ENCODE measurements at places on chromosomes 2 and 18. TPM values are rescaled to one million over a fixed set of nuclear protein-coding genes. Genes with fewer than 3 reads are reported as not detected.

- DNase-seq = no peak
- H3K4me1 ChIP-seq = peaks cover 5% of the 10 kb centered on the region
- no peak overlapping the region for H3K4me3 ChIP-seq
- H3K36me3 ChIP-seq = no peaks in the 10 kb centered on the region
- no peak overlapping the region for H3K27ac ChIP-seq
Observed at GRCh38 chr2:10231551-10232085, 71.1 kb upstream of the HPCAL1 start.

- no peaks in the 10 kb centered on the region for H3K4me1 ChIP-seq
- H3K36me3 ChIP-seq = no peaks in the 10 kb centered on the region
Observed at GRCh38 chr2:57444752-57445430, 601.7 kb upstream of the VRK2 start.

GRCh38 chr2:10658914-10659257, 30.9 kb downstream of the NOL10 start:
- H3K27me3 ChIP-seq = no peaks in the 10 kb centered on the region
- H3K4me1 ChIP-seq = peaks cover 29% of the 10 kb centered on the region
- peaks cover 14% of the 10 kb centered on the region for H3K36me3 ChIP-seq
- peak; percentile 48 for DNase-seq
- H3K27ac ChIP-seq = peak overlapping the region; percentile 57

GRCh38 chr2:74206180-74206688, 7.8 kb downstream of the MTHFD2 start:
- H3K4me1 ChIP-seq = no peaks in the 10 kb centered on the region
- peak; percentile 34 for DNase-seq
- no peak overlapping the region for H3K27ac ChIP-seq
- H3K27me3 ChIP-seq = no peaks in the 10 kb centered on the region
- H3K36me3 ChIP-seq = peaks cover 29% of the 10 kb centered on the region

PTPRN gene
- total RNA-seq = 88.2 TPM

IKZF2 gene
- 15.5 TPM for total RNA-seq

DNA sequence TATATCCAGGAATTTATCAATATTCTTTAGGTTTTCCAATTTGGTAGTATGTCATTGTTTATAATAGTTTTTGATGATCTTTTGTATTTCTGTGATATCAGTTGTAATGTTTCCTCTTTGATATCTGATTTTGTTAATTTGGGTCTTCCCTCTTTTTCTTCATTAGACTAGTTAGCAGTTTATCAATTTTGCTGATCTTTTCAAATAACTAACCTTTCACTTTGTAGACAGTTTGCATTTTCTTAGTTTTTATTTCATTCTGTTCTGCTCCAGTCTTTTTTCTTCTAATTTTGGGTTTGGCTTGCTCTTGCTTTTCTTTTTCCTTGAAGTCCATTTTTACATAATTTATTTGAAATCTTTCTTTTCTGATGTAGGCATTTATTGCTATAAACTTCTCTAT, 824.4 kb downstream of the LRP1B start:
- DNase-seq = no peak
- no peak overlapping the region for H3K4me3 ChIP-seq
- H3K27ac ChIP-seq = no peak overlapping the region
- no peaks in the 10 kb centered on the region for H3K4me1 ChIP-seq
- H3K36me3 ChIP-seq = no peaks in the 10 kb centered on the region
- H3K27me3 ChIP-seq = no peaks in the 10 kb centered on the region

DNA sequence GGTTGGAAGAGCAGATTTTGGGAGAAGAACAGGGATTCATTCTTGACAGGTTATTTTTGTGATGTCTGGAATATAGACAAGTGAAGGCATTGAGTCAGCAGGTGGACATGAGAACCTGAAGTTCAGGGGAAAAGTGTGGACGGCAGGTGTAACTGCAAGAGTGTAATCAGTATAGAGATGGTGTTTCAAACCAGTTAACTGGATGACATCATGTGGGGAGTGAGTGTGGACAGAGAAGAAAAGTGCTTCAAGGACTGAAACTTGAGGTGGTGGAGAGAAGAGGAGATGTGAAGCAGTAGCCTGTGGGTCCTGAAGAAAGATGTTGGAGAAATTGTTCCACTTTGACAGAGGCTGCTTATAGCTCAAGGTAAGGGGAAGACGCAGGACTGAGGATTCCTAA, 7.1 kb downstream of the IL1RL1 start:
- peaks cover 8% of the 10 kb centered on the region for H3K4me1 ChIP-seq
- no peaks in the 10 kb centered on the region for H3K27me3 ChIP-seq
- no peak overlapping the region for H3K27ac ChIP-seq
- no peaks in the 10 kb centered on the region for H3K36me3 ChIP-seq
- DNase-seq = no peak

CNDP1 gene
- 0.31 TPM for total RNA-seq

DNA sequence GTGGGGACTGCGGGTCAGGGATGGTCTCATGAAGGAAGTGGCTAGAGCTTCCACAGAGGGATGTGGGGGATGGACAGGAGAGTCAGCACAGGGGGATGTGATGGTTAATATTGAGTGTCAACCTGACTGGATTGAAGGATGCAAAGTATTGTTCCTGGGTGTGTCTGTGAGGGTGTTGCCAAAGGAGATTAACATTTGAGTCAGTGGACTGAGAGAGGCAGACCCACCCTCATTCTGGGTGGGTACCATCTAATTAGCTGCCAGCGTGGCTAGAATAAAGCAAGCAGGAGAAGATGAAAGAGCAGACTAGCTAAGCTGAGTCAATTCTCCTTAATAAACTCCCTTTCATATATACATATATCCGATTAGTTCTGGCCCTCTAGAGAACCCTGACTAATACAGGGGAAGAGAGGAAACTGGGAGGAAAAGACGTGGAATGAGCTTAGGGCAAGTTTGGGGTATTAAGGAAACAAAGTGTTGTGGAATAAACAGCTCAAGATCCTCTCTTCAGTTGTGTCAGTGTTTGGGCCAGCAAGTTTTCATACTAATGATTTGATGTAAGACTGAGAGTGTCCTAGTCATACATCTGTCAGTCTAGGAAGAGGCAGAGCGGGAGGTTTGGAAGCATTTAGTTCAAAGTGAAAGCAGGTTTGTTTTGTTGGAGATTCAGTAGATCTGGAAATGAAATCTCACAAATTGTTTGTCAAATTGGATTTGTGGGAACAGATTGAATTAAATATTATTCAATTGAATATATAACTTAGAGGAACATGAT, 135.2 kb upstream of the NT5C1B start:
- no peaks in the 10 kb centered on the region for H3K27me3 ChIP-seq
- H3K27ac ChIP-seq = no peak overlapping the region
- no peak for DNase-seq
- no peak overlapping the region for H3K4me3 ChIP-seq

CFC1 gene
- total RNA-seq = not detected

GRCh38 chr2:168669151-168669550, 133.3 kb upstream of the NOSTRIN start:
- no peaks in the 10 kb centered on the region for H3K36me3 ChIP-seq
- H3K27ac ChIP-seq = no peak overlapping the region
- H3K4me1 ChIP-seq = no peaks in the 10 kb centered on the region
- no peak for DNase-seq
- H3K4me3 ChIP-seq = no peak overlapping the region

PFN4 gene
- total RNA-seq = 0.64 TPM

GRCh38 chr2:3169106-3169870, 208.3 kb downstream of the EIPR1 start:
- no peaks in the 10 kb centered on the region for H3K36me3 ChIP-seq
- H3K4me1 ChIP-seq = peaks cover 12% of the 10 kb centered on the region
- no peak overlapping the region for H3K4me3 ChIP-seq
- no peaks in the 10 kb centered on the region for H3K27me3 ChIP-seq

IL36B gene
- not detected for total RNA-seq

FAP gene
- total RNA-seq = 1.3 TPM

DNA sequence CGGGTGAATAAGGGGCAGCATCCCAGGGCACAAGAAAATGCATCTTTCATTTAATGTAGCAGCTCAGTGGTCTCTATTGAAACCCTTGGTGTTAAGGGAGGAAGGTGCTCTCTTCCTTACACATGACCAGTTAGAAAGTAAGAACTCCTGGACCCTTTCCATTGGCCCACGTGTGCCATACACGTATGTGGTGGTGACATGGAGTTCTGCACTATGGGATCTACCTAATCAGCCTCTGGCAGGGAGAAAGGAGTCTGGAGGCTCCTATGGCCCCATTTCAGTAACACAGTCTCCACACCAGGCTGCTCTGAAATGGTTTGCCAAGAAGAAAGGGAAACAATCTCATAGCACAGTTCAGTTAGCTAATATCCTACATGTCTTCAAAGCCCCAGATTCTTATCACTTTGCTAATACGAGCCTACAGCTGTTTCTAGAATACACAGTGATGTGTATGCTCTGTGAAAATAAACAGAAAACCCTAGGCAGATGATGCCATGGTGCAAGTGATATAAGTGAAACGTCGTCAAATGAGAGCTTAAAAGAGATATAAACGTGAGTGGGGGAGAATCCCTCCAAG, 7.0 kb downstream of the EFEMP1 start:
- peak; percentile 55 for DNase-seq
- H3K27me3 ChIP-seq = no peaks in the 10 kb centered on the region
- H3K4me3 ChIP-seq = no peak overlapping the region
- H3K36me3 ChIP-seq = peaks cover 8% of the 10 kb centered on the region
- no peak overlapping the region for H3K27ac ChIP-seq

DNA sequence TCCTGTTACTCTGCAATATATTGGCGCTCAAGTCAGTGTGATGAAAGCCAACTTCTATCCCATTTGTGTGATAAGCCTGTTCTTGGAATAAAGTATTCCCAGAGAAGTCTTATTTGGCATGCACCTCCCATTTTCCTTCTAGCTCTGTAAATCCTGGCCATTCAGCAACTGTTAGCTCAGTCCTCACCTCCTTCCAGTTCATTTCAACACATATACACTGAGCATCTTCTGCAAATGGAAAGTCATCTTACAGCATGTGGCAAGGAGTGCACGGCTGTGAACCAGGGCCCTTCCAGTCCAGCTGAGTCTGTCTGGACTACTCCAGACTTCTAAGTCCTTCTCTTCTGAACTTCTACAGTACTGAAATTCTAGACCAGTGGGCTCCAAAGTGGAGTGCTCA, 53.1 kb downstream of the SPATS2L start:
- DNase-seq = no peak
- H3K27ac ChIP-seq = no peak overlapping the region
- peaks cover 8% of the 10 kb centered on the region for H3K4me1 ChIP-seq
- no peaks in the 10 kb centered on the region for H3K36me3 ChIP-seq
- no peak overlapping the region for H3K4me3 ChIP-seq

DNA sequence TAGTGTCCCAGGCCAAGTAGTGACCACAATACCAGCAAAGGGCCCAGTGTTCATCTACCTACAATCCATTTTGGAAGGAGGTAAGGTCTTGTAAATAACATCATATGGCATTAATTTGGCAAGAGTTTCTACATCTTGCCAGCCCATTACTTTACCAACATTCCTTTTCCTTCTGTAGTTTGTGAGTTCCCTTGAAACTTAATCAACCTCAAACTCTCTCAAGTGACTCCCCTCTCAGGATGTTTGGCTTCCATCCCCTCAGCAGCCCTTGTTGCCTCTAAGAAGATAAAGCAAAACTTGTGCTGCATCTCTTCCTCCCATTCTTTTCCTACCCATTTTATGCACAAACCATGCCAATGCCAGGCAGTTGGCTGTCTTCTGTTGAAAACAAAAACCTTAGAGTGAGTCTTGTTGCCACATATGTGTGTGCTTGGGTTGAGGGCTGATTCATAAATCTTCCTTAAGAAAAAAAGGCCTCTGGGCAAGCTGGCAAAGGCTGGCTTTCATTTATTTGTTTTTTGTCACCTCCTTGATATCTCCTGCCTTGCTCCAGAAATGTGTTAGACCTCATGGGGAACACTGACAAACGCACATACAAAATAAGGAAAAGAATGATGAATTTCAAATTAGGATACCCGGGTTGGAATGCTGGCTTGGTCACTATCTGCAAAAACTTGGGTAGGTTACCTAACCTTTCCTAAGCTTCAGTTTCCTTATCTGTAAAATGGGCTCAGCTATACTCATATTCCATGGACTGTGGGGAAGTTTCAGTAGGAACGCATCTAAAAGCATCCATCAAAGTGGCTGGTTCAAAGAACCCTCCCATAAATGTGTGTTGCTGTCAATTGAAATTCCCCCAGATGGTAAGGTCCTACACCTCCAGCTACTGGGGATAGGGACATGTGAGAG, 29.4 kb upstream of the ST3GAL5 start:
- H3K27ac ChIP-seq = no peak overlapping the region
- no peaks in the 10 kb centered on the region for H3K36me3 ChIP-seq
- no peaks in the 10 kb centered on the region for H3K27me3 ChIP-seq

RNF125 gene
- 1.9 TPM for total RNA-seq

- peak; percentile 4 for DNase-seq
- H3K36me3 ChIP-seq = no peaks in the 10 kb centered on the region
- H3K4me3 ChIP-seq = no peak overlapping the region
- peaks cover 3% of the 10 kb centered on the region for H3K27me3 ChIP-seq
- no peak overlapping the region for H3K27ac ChIP-seq
Observed at GRCh38 chr2:225192869-225193268, 150.6 kb upstream of the DOCK10 start.

CHRND gene
- not detected for total RNA-seq

- no peak overlapping the region for H3K4me3 ChIP-seq
- H3K27me3 ChIP-seq = no peaks in the 10 kb centered on the region
- H3K27ac ChIP-seq = no peak overlapping the region
- no peak for DNase-seq
- H3K36me3 ChIP-seq = no peaks in the 10 kb centered on the region
Observed at GRCh38 chr18:36536426-36536825, 238.9 kb downstream of the FHOD3 start.

DNA sequence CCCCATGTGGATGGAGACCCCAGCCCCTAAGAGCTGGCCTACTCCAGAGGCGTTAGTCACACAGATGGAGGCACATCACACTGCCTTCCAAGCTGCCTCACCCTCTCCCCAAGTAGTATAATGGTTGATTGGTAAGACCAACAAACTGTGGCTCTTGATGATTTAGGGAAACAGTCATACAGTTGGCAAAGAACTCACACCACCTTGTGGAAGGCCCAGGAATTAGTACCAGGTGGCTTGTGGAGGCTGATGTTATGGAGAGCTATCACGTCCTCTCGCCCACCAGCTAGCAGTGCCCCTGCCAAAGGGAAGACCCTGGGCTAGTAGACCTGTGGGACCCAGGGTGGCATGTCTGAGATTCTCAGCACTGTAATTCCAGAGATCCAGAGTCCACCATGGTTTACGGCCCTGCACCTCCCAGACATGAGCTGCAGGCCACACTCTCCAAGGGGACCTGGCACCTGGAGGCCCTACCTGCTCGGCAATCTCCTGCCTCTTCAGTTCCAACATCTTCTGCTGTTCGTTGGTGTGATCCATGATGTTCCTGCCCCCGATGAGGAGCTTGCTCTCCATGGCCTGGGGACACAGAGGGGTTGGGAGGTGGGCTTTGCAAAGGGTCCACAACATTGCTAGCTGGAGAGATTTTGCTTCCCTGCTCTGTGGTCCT, 26.3 kb downstream of the KIF3C start:
- no peak overlapping the region for H3K4me3 ChIP-seq
- H3K27me3 ChIP-seq = no peaks in the 10 kb centered on the region
- no peaks in the 10 kb centered on the region for H3K36me3 ChIP-seq
- no peak for DNase-seq

SERPINB10 gene
- not detected for total RNA-seq
